Daoy (cell line): ENCODE measurements at places on chromosomes 13 and 19. TPM values are rescaled to one million over a fixed set of nuclear protein-coding genes. Genes with fewer than 3 reads are reported as not detected.

Gene HCN2
- total RNA-seq, result 0.09 and 0.97 TPM in 2 replicates

Gene ZNF540
- not detected in 2 replicates for total RNA-seq

Gene VSTM2B
- total RNA-seq, result not detected in 2 replicates

Gene GJA3
- 0.89 and 1.4 TPM in 2 replicates for total RNA-seq

Gene ENOX1
- total RNA-seq, result 0.69 and 1.5 TPM in 2 replicates

Gene PRTN3
- total RNA-seq, result not detected in 2 replicates

Gene RSPH6A
- 0.06 TPM in 1 of 2 replicates, not detected in the other for total RNA-seq

Gene PIBF1
- total RNA-seq, result 12.3 and 21.0 TPM in 2 replicates

Gene UPK1A
- total RNA-seq, result not detected in 2 replicates

Gene IGFL3
- not detected in 2 replicates for total RNA-seq

Gene APOC4
- total RNA-seq, result not detected in 2 replicates

Gene COL5A3
- 2.8 and 4.1 TPM in 2 replicates for total RNA-seq

Gene XPO4
- total RNA-seq, result 18.5 and 21.4 TPM in 2 replicates

Gene CGB7
- total RNA-seq, result 4.3 and 6.8 TPM in 2 replicates

Gene SMIM17
- not detected in 2 replicates for total RNA-seq

Gene LATS2
- total RNA-seq, result 4.6 and 5.4 TPM in 2 replicates

Gene LILRA1
- not detected in 2 replicates for total RNA-seq

Gene ADGRE3
- total RNA-seq, result not detected in 2 replicates

Gene PALM
- 1.1 and 7.7 TPM in 2 replicates for total RNA-seq

Gene C2CD4C
- 0.06 TPM in 1 of 2 replicates, not detected in the other for total RNA-seq

Gene ZNF548
- total RNA-seq, result 13.4 and 17.3 TPM in 2 replicates

Gene ZDHHC20
- total RNA-seq, result 39.6 and 45.0 TPM in 2 replicates

Gene YJEFN3
- 1.4 and 2.7 TPM in 2 replicates for total RNA-seq

Gene FGF21
- total RNA-seq, result not detected in 2 replicates

Gene SIGLEC8
- not detected in 2 replicates for total RNA-seq

Gene CKAP2
- 50.0 and 58.6 TPM in 2 replicates for total RNA-seq

Gene IL4I1
- 9.1 and 9.3 TPM in 2 replicates for total RNA-seq

Gene PROSER3
- 1.6 and 3.2 TPM in 2 replicates for total RNA-seq

Gene PROZ
- total RNA-seq, result not detected in 2 replicates
